ENCODE measurements at places on chromosomes 13 and 19. TPM values are rescaled to one million over a fixed set of nuclear protein-coding genes. Genes with fewer than 3 reads are reported as not detected.

EPS8L1 gene
- polyA plus RNA-seq: 48.6 TPM

ZNF582 gene
- polyA plus RNA-seq: 9.0 TPM

PRPF31 gene
- polyA plus RNA-seq: 70.4 TPM

DNA sequence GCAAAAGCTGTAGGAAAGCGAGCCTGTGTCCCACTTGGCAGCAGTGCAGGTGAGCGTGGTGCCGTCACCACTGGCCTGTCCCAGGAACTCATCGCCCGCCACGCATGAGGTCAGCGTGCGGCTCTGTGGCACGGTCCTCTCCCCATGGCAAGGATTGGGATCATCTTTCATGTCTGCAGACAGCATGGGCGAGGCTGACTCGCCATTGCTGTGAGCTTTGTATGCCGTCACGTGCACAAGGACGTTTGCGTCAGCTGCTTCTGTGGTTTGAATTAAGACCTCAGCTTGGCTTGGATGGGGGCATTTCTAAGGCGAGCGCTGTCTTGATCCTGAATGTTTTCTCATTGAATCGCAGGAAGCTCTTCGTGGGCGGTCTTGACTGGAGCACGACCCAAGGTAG lies 9.8 kb downstream of the DAZAP1 start:
- no peak for DNase-seq

- DNase-seq: no peak
Measured at GRCh38 chr13:46387064-46387851, at the start of gene RUBCNL. TSS of gene RUBCNL (minus strand) at chr13:46387252. CDS start at chr13:46372475, 14,777 bp downstream.

- no peak for DNase-seq
Measured at GRCh38 chr13:68292601-68293000, 1062.5 kb upstream of the PCDH9 start.

DNA sequence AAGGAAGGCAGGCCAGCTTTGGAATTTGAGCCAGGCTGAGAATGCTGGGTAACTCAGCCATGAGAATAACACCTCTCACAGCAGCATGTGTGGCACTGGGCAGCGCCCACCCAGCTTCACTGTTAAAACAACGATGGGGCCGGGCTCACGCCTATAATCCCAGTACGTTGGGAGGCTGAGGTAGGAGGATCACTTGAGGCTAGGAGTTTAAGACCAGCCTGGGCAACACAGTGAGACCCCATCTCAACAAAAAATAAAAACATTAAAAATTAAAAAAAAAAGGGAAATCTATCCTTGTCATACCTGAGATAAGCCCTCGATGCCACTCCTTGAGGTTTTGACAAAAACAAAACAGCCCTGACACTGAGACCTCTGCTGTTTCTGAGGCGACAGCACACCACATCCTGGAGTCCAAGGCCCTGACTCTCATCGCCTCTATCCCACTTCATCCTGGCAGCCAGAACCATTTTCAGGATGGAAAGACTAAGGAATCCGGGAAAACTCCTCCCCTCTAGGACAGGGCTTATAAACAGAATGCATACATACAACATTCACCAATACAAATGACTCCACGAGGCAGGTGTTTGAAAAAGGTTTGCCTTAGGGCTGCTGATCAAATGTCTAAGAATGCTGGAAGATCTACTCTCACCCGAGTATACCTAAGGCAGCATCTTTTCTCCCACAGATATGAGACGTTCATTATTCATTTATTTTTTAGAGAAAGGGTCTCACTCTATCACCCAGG lies 22.6 kb upstream of the TIMM44 start:
- no peak for DNase-seq

DNA sequence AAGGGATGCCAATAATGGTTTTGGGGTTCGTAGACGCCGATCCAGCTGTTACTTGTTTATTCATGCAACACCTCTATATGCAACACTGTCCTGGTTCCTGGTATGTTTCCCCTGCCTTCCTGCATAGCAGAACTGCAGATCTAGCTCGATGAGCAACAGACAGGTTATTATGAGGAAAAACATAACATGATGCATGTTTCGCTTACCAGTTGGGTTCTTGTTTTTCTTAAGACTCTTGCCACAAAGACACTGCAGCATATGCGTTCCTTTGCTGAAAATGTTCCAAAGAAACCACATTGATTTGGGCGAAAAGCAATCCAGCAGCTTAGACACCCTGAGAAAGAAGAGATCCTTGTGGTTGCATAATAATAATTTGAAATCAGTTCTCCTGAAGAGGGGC lies 583 bp downstream of the FGF14 start:
- DNase-seq: no peak

DNA sequence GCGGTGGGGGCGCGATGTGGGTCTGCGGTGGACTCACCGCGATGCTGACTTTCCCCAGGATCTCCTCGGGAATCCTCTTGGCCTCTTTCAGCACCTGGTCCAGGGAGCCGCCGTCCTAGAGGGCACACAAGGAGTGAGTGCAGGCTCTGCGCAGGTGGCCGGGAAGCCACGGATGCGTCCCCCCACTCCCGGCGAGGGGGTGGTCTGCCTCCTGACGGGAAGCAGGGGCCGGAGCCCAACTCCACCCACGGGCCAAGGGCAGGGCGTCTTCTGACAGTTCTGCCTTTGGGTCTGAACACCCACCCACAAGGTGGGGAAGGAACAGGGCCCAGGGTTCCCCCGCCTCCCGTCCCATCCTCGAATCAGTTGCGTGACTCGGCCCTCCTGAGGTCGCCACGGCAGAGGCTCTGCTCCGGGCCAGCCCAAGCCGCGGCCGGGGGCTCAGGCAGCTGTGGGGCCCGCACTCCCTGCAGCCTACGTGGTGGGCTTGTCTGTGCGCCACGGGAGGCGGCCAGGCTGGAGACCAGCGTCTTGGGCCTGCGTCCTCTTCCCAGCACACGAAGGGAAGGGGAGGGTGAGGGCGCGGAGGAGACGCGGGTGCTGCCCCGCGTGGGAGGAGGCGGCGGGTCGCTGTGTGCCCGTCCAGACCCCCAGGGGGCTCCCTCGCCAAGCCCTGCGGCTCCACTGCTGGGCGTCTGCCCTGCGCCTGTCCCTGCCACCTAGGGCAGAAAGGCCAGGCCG lies 21.4 kb downstream of the MAP2K2 start:
- DNase-seq: no peak
